MG63 (cell line): ENCODE measurements at places on chromosomes 7 and 10. TPM values are rescaled to one million over a fixed set of nuclear protein-coding genes. Genes with fewer than 3 reads are reported as not detected.

GRCh38 chr10:82267014-82267413 is 392.0 kb downstream of the NRG3 start:
- no peak for DNase-seq

GRCh38 chr10:96287392-96288105 is 16.2 kb upstream of the BLNK start:
- no peak for DNase-seq

GRCh38 chr10:133060466-133060865 is 27.3 kb upstream of the ADGRA1 start:
- no peak for DNase-seq

DNA sequence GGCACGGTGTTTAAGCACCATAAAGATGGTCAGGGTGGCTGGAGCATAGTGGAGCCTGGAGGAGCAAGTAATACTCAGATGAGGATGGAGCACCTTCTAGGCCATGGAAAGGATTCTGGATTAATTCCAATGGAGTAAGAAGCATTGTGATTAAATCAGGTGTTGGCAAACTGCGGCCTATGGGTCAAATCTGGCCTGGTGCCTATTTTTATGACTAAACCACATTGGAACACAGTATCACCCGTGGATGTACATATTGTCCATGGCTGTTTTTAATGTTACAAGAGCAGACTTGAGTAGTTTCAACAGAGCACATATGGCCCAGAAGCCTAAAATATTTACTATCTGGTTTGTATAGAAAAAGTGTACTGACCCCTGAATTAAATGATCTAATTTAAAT is 49.9 kb upstream of the TMEM248 start:
- no peak for DNase-seq

The ECHDC3 gene
- total RNA-seq: 45.2 and 63.9 TPM in 2 replicates

GRCh38 chr10:83983578-83984255 is 155.6 kb upstream of the GHITM start:
- DNase-seq: peak; percentile 69

DNA sequence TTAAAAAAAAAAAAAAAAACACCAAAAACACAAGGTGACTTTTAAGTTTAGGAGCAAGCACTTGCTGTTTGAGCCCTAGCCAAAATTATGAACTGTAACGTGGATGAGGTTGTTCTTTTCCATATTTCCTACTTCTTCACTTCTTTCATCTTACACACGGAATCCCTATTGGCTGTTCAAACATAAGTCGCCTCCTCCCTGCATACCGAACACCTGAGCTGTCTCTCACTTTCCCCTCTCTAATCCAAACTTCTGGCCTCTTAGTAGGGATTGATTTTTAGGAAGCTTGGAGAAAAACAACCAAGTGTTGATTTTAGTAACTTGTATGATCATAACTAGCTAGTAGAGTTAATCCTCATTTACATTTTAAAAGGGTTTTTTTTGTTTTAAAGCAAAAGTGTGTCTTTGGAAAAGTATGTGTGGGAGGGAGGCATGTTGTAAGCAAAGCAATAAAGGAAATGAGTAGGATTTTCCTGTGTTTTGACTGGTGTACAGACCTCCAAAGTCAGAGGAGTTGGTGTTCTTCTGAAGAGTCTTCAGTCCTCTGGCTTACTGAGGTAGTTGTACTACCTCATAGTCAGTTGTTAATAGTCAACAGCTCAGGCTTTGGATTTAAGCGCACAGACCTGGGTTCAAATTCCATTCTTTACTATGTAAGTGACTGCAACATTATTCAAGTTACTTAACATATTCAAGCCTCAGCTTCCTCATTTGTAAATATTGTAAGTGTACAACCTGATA is 39.3 kb downstream of the RABGEF1 start:
- DNase-seq: no peak

GRCh38 chr7:46672861-46673260 is 751.8 kb upstream of the IGFBP3 start:
- no peak for DNase-seq

DNA sequence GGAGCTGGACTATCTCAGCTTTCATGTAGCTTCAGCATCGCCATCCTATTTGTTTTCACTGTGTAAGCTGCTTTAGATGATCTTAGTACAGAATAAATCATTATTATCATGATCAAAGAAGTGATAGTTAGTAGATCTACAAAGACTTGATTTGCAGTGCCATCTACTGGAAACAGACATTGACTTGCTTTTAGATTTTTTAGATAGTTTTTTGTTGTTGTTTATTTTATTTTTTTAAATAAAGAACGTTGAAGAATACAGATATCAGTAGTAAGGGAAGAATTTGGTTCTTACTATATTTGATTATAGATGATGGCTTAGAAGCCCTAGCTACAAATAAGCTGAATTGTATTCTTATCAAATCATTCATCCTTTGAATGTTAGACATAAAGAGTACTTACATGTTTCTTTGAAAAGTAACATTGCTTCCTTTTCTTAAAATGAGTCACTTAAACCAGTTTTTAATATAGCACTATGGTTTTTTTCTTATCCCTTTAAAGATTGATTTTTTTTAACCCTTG is 6.3 kb upstream of the SFMBT2 start:
- no peak for DNase-seq

- peak; percentile 71 for DNase-seq
Measured at GRCh38 chr7:30206491-30206890, 71.7 kb downstream of the MTURN start.

The DNAH11 gene
- not detected in 2 replicates for total RNA-seq

The NPY4R2 gene
- 0.26 TPM in 1 of 2 replicates, not detected in the other for total RNA-seq

The GIMAP1 gene
- not detected in 2 replicates for total RNA-seq

DNA sequence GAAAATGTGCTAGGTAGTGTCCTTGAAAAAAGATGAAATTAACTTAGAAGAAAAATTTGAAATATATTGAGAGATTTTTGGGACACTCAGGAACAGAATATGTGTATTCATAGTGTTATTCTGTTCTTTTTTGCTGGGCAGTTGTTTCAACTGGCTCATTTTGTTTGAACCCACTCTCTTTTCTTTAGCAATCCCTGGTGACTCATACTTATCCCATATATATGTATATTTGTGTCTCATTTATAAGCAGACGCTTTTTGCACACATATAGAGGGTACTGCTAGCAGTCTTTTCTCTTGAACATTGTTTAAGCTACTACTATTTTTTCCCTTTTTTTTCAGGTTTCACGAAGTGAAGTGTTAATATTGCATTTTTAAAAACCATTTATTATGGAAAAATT is 1.9 kb downstream of the EXOC6 start:
- DNase-seq: no peak

DNA sequence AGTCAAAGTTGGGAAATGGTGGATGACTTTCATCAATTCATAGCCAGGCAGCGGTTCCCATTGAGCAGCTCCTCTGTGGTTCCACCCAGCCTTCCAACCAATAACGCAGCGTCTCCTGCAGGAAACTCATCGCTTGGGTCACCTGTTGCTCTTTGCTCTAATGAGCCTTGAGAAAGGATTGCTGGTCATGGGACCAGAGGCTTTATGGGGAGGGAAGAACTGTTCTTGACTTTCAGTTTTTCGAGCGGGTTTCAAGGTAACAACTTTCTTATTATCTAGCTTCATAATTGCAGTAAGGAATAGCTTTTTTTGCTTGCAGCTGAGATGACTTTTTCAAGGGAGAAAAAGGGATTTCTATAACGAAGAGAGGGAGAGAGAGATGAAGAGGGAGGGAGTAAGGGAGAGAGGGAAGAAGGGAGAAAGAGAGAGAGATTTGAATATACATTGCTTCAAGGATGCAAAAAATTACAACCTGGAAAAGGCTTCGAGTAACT is 405 bp upstream of the ENTPD1 start:
- no peak for DNase-seq

GRCh38 chr7:80411621-80412020 is 100.2 kb downstream of the GNAT3 start:
- no peak for DNase-seq

DNA sequence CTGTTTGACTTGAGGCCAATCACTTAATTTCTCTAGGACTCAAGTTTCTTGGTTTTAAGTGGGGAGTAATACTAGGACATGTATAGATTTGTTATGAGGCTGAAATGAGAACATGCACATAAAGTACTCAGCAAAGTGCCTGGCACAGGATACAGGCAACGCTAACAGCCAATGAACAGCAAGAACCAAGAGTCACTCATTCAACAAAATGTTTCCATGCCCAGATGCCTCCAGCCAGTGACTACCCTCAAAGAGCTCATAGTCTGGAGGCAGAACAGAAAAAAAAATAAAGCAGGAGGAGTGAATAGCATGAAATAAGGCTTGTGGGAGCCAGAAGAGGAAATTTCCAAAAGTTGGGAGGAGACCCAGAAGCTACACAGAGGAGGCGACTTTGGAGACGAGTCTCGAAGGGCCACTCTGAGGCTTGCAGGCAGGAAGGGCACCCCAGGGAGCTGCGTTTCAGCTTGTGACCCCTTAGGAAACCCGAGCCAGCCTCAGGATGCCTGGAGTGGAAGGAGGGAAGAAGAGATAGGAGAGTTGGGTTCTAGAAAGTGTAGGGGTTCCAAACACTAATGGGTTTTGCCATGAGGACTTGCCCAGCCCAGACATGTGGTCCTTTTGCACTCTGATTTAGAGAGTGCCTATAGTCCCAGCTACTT is 70.0 kb downstream of the CXCL12 start:
- no peak for DNase-seq

DNA sequence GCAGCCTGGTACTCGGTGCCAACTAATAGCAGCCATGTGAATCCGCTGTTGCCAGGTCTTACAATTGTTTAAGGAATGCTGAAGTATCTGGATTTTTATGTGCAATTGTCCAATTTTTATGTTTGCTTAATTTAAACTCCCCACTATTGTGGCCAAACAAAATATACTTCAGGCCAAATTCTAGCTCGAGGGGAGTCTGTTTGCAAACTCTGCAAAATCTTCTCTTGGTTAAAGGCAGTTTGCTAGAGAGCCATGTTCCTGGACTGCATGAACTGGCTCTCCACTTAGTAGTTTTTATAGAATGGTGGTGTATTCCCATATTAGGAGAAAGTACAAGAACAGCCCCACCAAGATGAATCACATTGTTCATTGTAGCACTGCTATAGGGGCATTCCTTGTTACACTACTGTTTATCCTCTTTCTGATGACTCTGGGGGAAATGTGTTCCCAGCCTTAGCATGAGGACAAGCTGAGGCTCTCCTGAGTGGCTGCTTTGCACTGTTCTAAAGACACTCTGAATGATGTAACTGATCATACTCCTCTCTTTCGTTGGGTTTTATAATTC is 178.0 kb upstream of the GLI3 start:
- DNase-seq: peak; percentile 52

The GLRX3 gene
- total RNA-seq: 369 and 2,100 TPM in 2 replicates

DNA sequence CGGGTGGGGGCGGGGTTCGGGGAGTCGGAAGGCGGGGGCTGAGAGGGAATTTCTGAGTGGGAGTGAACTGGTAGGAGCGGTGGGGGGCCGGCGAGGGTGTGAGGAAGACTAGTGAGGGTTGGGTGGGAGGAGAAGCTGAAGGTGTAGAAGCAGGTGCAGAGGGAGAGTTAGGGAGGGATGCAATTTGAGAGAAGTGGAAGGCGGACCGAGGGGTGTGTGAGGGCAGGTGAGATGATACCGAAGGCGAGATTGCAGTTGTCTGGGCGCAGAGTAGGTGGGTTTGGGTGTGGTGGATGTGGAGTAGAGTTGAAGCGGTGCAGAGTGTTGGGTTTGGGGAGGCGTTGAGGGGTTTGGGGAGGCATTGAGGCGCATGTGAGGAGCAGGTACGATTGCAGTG is 643 bp downstream of the KAT6B start:
- DNase-seq: no peak

DNA sequence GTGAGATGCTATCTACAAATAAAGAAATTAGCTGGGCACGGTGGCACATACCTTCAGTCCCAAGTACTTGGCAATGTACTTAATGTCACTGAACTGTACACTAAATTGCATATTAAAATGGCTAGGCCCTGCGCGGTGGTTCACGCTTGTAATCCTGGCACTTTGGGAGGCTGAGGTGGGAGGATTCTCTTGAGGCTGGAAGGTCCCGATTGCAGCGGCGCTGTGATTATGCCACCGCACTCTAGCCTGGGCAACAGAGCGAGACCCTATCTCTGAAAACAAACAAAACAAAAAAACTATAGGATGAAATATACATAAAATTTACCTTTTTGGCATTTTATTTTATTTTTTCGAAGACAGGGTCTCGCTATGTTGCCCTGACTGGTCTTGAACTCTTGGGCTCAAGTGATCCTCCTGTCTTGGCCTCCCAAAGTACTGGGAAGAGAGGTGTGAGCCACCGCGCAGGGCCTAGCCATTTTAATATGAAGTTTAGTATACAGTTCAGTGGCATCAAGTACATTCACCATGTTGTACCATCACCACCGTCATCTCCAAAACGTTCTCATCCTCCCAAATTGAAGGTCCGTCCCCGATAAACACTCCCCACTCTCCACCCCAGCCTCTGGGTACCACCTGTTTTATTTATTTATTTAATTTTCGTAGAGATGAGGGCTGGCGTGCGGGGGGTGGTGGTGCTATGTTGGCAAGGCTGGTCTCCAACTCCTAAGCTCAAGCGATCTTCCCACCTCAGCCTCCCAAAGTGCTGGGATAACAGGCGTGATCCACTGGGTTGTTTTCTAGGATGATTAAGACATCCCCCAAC is 1.3 kb upstream of the EIF3B start:
- DNase-seq: no peak
